Fibroblast of mammary gland (primary cell): ENCODE measurements at places on chromosomes 13 and 19.

DNA sequence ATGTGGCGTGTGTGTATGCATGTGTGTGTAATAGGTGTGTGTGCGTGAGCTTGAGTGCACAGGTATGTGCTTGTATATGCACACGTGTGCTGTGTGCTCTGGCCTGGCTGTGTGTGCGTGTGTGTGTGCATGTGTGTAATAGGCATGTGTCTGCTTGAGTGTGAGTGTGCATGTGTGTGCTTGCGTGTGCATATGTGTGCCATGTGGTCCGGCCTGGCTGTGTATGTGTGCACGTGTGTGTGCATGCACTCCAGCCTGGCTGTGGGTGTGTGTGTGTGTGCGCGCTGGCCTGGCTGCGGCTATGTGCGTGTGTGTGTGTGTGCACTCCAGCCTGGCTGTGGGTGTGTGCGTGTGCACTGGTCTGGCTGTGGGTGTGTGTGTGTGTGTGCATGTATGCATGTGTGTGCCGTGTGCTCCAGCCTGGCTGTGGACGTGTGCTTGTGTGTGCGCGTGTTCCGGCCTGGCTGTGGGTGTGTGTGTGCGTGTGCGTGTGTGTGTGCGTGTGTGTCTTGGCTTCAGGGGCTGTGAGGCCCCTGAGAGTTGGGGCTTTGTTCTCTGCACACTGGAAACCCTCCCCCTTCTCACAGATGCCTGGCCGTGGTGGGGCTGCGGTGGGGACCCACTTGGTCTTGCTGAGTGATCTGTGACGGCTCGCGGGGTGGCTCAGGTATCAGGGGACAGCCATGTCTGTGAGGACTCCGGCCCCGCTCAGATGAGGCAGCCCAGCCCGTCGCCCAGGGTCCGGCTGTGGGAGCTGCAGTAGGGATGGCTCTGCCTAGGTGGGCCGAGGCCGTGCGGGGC is 8.2 kb downstream of the SPPL2B start:
- DNase-seq, result no peak

DNA sequence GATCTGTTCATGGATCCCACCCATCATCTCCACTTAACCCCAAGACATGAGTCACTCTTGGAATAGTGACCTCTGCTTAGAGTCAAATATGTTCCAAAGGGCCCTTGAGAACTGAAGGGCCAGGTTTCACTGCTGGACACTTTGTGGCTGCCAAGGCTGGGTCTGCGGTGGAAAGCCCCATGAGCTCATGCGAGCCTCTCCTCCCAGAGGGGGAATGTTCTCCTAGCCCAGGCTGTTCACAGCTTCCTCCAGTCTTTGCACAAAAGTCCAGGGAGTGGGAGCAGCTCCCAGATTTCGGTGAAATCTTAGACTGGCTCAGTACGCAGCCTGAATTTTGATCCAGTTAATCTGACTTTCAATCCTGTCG is 732 bp upstream of the DCLK1 start:
- peak; percentile 94 for DNase-seq

DNA sequence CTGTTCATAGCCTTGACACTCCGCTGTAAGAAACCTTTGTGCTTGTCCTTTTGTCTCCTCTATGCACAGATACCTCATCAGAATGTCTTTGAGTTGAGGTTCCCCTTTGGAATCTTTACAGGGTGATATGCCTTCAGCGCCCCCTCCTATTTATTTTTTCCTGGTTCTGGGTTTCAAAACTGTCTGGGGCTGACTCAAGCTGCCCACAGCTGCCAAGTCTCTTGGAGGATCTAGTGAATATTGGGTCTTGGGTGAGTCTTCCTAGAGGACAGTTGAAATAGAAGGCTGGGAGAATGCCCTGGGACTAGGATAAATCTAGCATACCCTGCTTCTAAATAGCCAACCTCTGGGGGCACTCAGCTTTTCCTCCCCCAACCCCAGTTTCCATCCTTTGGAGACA is 930 bp downstream of the ZNF136 start:
- peak; percentile 51 for DNase-seq

DNA sequence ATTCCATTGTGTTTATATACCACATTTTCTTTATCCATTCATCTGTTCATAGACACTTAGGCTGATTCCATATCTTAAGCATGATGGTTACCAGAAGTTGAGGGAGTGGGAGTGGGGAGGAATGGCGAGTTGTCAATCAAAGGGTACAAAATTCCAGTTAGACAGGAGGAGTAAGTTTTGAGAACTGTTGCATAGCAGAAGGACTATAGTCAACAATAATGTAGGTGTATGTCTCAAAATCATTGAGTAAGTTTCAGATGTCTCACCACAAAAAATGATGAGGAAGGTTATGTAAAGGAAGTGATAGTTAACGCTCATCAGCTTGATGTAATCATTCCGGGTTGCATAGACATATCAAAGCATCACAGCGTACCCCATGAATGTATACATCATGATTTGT is 4.6 kb upstream of the UBL3 start:
- no peak for DNase-seq

- DNase-seq, result no peak
Measured at GRCh38 chr13:32473650-32474049, 45.7 kb upstream of the N4BP2L1 start.

GRCh38 chr19:53982001-53982451 is 9.4 kb upstream of the CACNG6 start:
- DNase-seq, result no peak

GRCh38 chr19:33459222-33460090 is 62.1 kb downstream of the PEPD start:
- no peak for DNase-seq

GRCh38 chr13:45368005-45368404 is 27.0 kb upstream of the TPT1 start:
- DNase-seq, result no peak

- DNase-seq, result peak; percentile 0
Measured at GRCh38 chr19:31906111-31906871, 439.1 kb upstream of the ZNF507 start.

- no peak for DNase-seq
Measured at GRCh38 chr13:75371203-75371602, 110.8 kb downstream of the TBC1D4 start.

GRCh38 chr13:72126424-72126823 is 259.4 kb upstream of the DACH1 start:
- no peak for DNase-seq

DNA sequence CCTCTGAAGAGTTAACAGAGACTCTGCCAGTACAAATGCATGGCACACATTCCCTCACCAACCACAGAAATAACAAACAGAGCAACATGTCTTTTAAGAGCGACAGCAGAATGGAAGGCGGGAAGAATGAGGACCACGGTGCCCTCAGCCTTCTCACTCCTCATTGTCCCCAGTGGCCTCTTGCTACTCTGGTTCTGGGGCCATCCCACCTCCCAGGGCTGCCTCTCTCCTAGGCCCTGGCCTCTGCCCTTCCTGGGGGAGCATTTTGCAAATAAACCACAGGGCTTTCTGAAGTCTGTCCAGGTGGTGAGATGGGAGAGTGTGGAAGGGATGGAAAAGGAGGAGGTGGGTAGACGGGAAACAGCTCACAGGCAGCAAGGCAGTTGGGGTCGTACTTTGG is 28.3 kb downstream of the CYP2B6 start:
- no peak for DNase-seq

GRCh38 chr19:42253245-42254088 is 1.5 kb downstream of the ERF start:
- peak; percentile 38 for DNase-seq

DNA sequence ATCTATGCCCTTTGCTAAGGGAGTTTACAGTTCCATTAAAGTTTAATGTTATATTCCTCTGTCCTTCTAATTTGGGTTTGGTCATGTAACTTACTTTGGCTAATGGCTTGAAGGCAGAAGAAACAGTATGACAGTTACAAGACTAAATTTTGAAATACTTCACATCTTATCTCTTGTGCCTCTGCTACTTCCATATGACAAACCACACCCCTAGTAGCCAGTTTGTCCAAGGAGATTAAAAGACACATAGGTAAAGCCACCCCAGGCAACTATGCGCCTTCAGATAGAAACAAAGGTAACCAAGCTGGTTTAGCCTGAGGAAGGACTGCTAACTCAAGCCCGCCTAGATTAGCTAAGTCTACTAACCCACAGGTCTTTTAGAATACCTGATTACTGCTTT is 273.4 kb upstream of the MIR17HG start:
- DNase-seq, result no peak
